ENCODE measurements at places on chromosomes 1 and 21.

DNA sequence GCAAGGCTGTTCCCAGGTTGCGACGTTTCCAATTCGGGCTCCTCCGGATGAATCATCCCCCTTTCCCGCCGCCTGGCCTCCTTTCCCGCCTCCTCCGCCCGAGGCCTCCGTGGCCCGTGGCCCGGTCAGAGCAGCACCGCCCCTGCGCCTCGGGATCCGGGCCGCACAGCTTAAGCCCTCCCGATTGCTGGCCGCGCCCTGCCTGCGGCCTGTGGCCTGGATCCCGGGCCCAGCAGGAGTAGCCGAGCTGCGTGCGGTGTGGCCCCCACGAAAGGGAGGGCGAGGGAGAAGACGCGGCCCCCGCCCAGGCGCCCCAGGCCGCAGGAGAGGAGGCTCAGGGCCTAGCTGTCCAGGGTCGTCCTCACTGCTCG, 1.0 kb downstream of the TMEM200B start:
- no peak for DNase-seq

DNA sequence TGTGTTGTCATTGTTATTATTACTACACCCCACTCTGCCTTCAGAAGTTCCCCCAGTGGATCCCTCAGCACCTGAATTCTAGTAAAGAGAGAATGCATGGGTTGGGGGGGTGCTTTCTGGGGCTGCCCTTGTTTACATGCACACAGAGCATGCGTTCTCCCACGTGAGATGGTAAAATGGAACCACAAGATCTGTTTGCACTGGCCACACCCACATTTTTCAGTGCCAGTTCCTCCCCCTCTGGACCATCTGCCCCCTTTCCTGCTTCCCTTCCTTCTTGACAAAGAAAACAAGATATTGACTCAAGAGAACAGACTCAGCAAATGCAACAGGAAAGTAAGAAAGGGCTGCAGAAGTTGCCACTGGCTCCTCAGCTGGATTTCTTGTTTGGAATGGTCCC, 8.9 kb downstream of the SLC6A17 start:
- no peak for DNase-seq

DNA sequence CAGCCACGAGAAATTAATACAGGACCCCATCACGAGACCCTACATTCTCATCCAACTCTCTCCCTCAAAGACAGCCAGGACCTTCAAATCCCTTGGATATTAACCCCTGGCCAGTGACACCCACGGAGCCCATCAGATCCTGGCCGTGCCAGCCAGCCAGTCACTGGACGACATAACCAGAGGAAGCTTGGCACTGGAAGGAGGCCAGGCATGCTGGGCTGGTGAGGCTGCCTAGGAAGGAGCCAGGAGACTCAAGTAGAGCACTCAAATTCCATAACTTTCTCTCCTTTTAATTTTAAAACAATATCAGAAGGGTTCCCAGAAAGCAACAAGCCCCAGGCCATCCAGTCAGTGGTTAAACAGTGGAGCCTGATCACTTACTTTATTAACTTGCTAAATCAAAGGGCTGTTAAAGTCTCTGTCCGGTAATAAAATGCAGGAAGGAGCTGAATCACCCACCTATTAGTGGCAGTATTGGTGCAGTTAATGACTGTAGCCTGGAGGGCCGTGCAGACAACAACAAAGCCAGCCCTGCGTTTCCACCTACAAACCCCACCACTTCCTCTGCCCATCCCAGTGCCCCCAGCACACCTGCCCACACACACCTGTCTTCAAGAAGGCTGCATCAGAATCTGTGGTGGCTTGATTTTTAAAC, 78.0 kb downstream of the HIVEP3 start:
- no peak for DNase-seq

DNA sequence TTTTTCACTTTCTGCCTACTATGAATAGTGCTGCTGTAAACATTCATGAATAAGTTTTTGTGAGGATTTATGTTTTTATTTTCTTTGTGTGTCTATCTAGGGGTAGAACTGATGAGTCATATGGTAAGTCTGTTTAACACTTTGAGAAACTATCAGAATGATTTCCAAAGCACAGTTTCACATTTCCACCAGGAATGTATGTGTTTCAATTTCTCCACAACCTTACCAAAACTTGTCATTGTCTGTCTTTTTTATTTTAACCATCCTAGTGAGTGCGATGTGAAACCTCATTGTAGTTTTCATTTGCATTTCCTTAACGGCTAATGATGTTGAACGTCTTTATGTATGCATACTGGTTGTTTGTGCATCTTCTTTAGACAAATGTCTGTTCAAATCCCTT, 23.5 kb downstream of the RNASEL start:
- no peak for DNase-seq

GRCh38 chr1:29532285-29532684, 296.0 kb downstream of the PTPRU start:
- no peak for DNase-seq

GRCh38 chr1:230797376-230797920, 50.3 kb downstream of the CAPN9 start:
- DNase-seq: no peak

DNA sequence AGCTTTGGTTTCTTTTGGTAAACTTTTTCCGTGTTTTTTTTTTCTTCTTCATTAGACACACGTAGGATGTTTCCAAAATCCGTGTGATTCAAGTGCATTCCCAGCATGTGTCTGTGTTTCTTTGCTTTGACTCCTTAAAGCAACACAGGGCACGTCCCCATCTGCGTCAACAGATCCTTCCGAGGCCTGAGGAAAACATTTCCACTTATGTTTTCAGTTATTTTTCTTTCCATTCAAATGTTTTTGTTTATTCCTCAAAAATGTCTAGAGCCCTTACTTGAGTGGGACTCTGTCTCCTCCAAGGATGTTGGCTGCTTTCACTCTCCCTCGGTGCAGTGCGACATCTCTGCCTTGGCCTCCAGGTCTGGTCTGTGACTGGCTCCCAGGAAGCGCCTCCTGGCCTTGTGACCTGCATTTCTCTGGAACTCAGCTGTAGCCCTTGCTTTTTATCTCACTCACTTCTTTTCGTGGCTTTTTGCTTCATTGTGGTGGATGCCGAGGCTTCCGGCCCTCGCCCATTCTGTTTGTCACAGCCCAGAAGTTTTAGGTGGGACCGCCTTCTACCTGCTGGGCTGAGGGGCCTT, 31.3 kb upstream of the SLC19A1 start:
- no peak for DNase-seq

DNA sequence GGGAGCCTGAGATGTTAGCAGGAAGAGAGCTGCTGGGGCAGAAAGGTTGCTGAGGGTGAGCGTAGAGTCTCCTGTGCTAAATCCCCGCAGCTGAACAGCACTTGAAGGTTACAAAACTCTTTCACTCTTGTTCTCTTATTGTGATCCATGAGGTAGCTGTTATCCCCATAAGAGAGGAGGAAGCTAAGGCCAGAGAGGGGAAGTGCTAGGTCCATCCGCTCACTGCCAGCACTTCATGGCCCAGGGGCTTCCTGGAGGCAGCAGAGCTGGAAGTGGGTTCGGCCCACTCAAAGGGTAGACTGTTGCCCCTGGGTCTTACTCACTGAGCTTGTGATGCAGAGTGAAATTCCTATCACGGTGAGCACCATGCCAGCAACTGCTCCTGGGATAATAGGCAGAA, 5.6 kb downstream of the TMEM234 start:
- no peak for DNase-seq
